ENCODE measurements at places on chromosomes 1 and 21.

GRCh38 chr1:198845271-198845670, 206.4 kb downstream of the PTPRC start:
- DNase-seq, result no peak

GRCh38 chr1:3194760-3195479, 125.9 kb downstream of the PRDM16 start:
- no peak for DNase-seq

DNA sequence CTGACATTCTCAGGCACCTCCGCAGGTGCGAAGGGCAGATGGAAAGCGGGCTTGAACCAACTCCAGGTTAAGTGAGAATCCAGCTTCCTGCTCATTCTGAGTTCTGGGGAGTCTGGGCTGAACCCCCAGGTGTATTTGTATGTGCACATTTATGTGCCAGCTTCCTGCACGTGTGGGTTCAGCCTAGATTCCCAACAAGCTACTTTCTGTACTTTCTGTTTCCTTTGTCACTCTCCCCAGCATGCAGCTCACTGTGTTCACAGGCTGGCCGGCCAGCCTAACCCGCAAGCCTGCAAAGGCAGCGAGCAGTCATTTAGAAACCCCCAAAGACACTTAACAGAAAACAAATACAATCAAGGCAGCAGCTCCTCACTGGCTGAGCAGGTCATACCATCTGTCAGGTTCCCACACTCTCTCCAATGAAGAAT, 1.3 kb upstream of the IL19 start:
- no peak for DNase-seq

DNA sequence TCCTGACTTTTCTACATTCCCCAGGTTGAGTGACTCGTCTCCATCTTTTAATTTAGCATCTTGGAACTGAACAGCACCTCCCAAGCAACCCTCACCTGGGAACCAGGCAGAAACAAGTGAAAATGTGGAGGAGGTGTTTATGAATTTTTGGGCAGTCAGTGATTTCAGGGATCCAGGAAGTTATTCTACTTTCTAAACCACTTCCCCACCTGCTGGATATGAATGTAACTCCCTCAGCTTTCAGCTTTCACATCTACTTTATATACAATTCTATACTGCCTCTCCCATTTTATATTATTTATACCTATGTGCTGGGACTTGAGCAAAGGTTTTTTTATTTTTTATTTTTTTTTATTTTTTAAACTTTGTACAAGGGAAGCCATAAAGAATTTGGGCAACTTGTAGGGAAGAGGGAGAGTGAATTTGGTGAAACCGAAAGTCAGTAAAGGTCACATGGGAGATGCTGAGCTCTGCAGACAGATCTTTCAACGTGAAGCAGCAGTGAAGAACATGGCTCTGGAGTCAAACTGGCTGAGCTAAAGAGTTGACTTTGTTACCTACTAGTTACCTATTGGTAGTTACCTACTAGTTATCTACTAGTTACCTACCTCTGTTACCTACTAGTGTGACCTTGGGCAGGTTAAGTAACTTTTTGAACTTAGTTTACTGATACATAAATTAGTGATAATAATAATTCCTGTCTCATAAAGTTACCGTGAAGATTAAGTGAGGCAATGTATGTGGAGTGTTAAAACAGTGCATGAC, 45.5 kb downstream of the DDR2 start:
- no peak for DNase-seq

GRCh38 chr1:110580244-110580643, 25.9 kb downstream of the KCNA2 start:
- DNase-seq, result no peak

GRCh38 chr1:97902067-97902466, 18.8 kb downstream of the DPYD start:
- no peak for DNase-seq

DNA sequence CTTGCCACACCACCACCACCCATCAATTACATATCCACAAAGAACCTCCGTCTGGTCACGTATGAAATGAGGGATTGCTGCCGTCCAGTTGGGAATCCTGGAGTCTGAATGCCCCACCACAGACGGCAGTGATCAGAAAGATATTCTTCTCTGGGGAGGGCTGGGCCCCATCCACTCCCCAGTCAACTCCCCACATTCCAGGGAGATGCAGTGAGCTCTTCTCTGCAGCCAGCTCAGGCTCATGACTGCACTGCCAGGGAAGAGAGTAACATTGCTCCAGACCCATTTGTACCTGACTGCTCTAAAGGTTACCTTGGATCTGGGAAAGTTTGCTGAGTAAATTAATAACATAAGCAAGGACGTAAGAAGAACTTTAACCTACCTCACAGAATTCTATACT, 18.3 kb downstream of the DEGS1 start:
- no peak for DNase-seq

GRCh38 chr1:33060579-33061083, 20.3 kb upstream of the AZIN2 start:
- no peak for DNase-seq

- no peak for DNase-seq
Observed at GRCh38 chr1:99306644-99307043, 42.4 kb downstream of the PLPPR4 start.

- DNase-seq, result no peak
Observed at GRCh38 chr1:151858886-151859665, 5.6 kb upstream of the THEM5 start.

Measured in stimulated activated CD8-positive, alpha-beta memory T cell treated with anti-CD3 and anti-CD28 coated beads, Interleukin-7, amount 100 ng/mL, for 1 hour (primary cell).